ENCODE measurements at places on chromosomes 11 and 22.

DNA sequence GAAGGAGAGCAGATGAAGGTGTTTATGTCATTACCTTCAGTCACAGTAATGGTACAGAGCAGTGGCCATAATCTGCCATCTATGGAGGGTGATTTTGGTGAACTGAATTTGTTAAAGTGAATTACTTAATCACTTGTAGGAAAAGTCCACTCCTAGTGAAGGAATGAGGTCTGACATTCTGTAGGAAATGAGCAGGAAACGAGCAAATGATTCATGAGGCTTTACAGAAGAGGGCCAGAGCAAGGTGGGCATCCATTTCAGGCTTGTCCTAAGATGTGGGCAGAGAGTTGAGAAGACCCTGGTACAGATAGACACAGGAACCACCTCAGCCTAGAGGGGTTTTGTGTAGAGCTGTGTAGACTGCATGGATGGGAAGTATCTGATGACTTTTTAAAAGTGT, 6.0 kb upstream of the SGSM3 start:
- no peak for DNase-seq

GRCh38 chr11:8480858-8481257, 113.2 kb downstream of the STK33 start:
- DNase-seq: no peak

GRCh38 chr22:23138584-23139435, 3.0 kb downstream of the RSPH14 start:
- DNase-seq: no peak

- no peak for DNase-seq
Measured at GRCh38 chr11:60785806-60786361, 751 bp downstream of the MS4A10 start.

GRCh38 chr11:3904228-3904627, 48.8 kb downstream of the STIM1 start:
- DNase-seq: no peak

GRCh38 chr22:39243439-39244135, 1.2 kb downstream of the PDGFB start:
- DNase-seq: no peak

- DNase-seq: no peak
Measured at GRCh38 chr22:38299770-38300102, 17.5 kb downstream of the CSNK1E start.

DNA sequence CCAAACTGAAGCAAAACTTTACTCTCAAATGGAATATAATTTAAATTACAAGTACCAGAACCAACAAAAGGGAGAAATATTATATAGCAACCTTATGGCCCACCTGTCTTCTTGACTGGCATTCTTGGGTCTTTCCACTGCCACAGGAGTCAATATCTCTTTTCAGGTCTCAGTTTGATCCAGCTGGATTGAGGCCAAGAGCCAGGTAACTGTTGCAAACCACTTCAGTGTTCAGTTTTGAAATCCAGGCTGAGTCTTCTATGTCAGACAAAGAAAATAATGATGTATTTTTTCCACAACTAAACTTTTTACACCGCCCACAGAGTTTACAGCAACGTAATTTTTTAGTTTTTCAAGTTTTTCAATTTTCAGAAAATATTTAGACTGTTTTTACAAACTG, 648 bp downstream of the DLG2 start:
- DNase-seq: no peak

- DNase-seq: no peak
Measured at GRCh38 chr11:1218788-1219445, 3.9 kb upstream of the MUC5B start.

- no peak for DNase-seq
Measured at GRCh38 chr11:6925636-6926207, 504 bp upstream of the ZNF215 start.

DNA sequence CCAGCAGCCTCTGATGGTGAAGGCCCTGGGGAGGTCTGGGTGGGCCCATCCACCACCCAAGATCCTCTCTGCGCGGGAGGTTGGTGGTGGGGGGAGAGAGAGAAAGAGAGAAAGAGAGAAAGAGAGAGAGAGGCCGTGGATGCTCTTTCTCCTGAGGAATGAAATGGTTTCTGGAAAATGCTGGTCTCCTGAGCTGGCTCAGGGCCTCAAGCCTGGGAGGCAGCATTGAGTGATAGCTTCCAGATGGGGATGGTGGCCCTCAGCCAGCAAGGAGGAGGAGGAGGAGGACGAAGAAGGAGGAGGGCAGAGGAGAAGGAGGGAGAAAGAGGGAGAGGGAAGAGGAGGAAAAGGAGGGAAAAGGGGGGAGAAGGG, 4.6 kb downstream of the TSPAN32 start:
- no peak for DNase-seq

- peak; percentile 19 for DNase-seq
Measured at GRCh38 chr11:130001461-130002351, 929 bp downstream of the PRDM10 start.

- DNase-seq: no peak
Measured at GRCh38 chr22:36901411-36902142, 11.9 kb upstream of the CSF2RB start.

- no peak for DNase-seq
Measured at GRCh38 chr11:19921976-19922688, 209.5 kb downstream of the NAV2 start.

DNA sequence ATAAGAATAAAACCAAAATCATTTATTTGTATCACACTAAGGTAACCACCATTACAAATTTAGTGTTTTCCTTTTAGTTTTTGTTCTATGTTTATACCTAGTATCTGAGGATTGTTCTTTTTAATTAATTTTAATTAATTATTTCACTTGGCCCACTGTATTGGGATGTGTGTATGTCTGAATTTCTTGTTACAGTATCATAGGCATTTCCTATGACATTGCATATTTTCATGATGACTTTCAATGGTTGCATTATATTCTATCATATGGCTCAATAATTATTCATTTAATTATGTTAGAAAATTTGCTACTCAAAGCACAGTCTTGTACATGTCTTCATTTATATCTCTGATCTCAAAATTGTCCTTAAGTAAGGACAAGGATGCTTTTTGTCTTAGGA, 41.0 kb downstream of the C11orf71 start:
- no peak for DNase-seq

DNA sequence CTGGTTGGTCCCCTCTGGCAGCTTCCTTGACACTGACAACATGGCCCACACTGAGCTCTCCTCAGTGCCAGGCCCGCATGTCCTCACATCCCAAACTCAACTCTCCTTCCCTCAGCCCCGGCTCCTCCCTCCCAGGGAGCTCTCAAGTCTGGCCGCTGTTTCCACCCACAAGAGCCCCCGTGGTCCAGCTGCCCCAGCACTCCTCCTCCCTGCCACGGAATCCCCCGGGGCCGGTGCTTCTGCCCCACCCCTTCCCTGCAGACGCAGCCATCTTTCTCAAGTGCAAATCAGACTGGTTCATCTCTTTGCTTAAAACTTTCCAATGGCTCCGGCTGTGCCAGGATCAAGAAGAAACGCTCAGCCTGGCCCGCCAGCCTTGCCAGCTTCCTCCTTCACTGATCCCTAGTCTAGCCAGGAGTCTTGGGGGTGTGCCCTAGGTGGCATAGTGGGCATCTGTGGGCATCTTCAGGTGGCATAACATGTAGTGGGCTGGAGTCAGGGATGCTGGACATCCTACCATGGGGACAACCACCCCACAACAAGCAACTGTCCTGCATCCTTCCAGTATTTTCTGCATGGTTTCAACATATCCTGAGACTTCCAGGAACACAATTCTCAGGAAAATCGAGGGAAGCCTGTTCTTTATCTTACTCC, 22.3 kb upstream of the RASL10A start:
- no peak for DNase-seq

DNA sequence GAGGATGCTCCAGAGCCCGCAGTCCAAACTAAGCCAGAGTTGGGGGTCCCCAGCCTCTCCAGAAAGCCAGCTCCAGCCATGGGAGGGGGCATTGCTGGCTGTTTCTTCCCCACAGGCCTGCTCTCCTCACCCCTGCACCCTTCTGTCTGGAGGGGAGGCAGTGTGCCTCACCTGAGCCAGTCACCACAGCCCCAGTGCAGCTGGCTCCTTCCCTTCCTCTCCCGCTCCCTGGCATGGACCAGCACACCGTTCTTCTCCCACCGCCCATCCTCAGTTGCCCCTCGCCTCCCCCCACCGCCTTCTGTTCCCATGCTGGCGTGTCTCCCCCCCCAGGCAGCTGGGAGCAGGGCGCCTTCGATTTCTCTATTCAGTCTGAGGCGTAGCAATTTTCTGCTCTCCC, 110.5 kb upstream of the THY1 start:
- DNase-seq: no peak

DNA sequence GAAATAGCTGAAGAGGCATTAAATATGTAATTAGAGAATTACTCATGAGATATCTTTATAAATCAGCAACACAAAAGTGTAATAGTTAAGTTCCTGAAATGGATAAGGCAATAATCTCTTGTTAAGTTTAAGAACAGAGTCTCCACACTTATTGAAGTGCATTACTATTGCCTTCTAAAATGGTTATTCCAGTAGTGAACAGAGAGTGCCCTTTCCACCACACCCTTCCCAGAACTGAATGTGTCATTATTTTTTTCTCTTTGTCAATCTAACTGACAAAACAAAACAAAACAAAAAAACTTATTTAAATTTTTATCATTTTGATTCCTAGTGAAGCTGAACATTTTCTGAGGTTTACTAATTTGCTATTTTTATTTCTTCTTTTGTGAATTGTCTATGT, 9.2 kb upstream of the PRRG4 start:
- DNase-seq: no peak

DNA sequence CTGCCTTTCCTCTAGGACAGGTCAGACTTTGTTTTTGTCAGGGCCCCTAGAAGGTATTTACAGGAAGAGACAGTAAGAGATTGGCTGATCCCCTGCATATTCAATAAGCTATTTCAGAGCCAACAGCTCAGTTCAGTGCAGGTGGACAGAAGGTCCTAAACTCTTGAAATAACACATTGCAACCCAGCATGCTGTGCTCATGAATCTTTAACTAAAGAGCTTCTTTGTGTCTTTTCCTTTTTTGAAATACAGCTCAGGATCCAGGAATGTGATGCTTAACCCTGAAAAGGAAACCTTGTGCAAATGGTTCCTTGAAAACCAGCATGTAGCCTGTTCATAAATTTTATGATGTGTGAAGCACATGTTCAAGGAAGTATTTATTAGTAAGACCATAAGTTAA, 43.9 kb downstream of the BBOX1 start:
- DNase-seq: no peak

DNA sequence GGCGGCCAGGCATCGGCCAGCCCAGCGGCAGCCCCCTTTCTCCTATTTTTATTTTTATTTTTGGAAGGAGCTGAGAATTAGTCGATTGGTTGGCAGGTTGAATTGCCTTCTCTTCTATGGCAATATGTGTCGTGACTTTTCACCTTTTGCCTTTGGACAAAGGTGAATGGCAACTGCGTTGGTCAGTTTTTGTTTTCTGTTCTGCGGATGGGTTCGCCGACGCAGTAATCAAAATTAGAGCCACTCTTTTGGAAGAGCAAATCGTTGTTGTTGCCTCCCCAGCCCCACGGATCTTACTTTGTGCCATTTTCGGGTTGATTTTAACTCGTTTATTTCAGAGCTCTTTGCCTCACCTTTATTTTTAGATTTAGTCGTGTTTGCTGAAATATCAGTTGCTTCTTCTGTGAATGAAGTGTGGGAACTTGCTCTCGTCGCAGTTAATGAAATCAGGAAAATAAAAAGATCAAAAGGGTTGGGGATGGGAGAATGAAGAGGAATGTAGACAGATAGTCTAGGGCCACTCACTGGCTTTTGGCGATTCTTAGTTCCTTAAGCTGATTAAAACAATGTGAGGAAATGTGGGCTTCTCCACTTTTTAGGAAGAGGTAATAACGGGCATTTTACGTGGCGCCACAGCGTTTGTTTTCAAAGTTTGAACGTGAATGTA, 1.6 kb downstream of the CECR2 start:
- DNase-seq: no peak

DNA sequence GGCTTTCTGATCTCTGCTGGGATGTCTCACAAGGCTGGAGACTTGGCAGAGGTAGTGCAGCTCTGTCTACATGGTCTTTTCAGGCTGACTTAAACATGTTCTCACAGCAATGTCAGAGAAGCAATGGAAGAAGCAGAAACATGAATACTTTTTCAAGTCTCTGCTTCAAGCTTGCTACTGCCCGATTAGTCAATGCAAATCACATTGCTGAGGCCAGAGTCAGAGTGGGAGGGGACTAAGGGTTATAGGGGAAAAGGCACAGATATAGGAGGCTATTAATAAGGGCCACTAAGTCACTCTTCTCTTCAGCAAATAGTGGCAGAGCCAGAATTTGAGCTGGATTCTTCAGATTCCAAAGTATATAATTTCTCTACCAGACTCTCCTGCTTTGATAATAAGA, 390.5 kb downstream of the TMEM135 start:
- DNase-seq: no peak

DNA sequence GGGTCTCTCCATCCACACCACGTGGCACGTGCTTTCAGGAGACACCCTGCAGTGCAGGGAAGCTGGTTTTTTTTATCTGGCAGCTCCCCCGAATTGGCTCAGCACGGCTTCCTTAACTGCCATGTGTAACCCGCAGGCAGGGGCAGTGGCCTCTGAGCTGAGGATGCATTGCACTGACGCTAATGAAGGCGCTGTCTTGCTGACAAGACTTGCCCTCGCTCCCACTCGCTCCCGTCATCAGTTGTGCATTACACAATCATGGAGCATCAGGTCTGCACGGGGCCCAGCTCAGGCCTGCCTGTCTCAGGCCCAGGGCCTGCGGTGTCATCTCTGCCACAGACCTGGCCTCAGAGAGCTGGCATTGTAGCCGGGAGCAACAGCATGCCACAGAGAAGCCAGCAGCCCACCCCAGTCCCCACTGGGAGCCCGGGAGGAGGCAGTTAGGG, 95.9 kb downstream of the ARHGAP8 start:
- no peak for DNase-seq

DNA sequence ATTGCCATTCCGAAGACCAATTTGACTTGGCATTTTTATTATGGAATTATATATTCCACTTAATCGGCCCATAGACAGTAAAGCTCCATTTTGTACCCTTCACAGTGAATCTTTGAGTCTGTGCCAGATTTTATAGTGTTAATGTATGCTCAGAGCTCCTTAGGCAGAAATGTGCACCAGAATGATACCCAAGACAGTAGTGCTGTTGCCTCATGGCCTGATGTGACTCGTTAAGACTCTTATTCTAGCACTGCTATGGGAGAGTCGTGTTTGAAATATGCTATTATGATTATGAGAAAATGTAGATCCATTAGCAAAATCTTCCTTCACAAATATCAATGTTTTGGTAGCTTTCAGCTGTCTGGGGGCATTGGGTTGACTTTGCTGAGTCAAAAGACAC, 209.8 kb upstream of the RAG2 start:
- no peak for DNase-seq

DNA sequence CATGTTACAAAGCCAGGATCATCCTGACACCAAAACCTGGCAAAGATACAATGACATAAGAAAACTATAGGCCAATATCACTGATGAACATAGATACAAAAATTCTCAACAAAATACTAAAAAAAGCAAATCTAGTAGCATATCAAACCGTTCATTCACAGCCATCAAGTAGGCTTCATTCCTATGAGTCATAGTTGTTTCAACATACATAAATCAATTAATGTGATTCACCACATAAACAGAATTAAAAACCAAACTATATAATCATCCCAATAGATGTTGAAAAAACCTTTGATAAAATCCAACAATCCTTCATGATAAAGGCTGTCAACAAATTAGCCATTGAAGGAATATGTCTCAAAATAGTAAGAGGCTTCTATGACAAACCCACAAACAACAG, 1007.2 kb upstream of the RAG2 start:
- no peak for DNase-seq
